Spleen (tissue), 13 donors: ENCODE measurements at places on chromosomes 2 and 18. TPM values are rescaled to one million over a fixed set of nuclear protein-coding genes. Genes with fewer than 3 reads are reported as not detected.

TUBA4A gene
- total RNA-seq: 66.3 TPM

GRCh38 chr18:25420077-25420825, 68.3 kb upstream of the ZNF521 start:
- DNase-seq: no peak
- no peaks in the 10 kb centered on the region for H3K27me3 ChIP-seq
- H3K27ac ChIP-seq: no peak overlapping the region
- H3K36me3 ChIP-seq: no peaks in the 10 kb centered on the region
- H3K4me3 ChIP-seq: no peak overlapping the region

DNA sequence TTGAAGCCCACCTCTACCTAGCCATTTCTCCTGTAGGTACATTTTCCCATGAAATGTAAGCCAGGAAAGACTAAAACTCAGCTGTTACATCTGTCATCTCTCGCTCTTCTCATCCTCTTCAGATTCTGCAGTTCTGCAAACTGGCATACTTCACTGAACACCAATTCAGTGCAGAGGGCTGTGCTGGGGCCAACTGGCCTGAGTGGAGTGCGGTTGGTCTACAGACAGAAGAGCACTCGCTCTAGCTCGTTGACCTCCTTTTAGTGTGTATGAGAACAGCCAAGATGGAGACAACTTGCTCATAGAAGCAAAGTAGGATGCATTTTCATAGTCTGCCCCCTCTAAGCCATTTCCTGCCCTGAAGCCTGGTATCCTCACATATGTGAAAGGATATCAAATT, 862.6 kb downstream of the BCL11A start:
- no peaks in the 10 kb centered on the region for H3K27me3 ChIP-seq
- H3K36me3 ChIP-seq: no peaks in the 10 kb centered on the region
- H3K27ac ChIP-seq: no peak overlapping the region
- H3K4me3 ChIP-seq: no peak overlapping the region
- no peaks in the 10 kb centered on the region for H3K4me1 ChIP-seq
- no peak for DNase-seq

CCDC102B gene
- total RNA-seq: 10.6 TPM

FBLN7 gene
- 14.0 TPM for total RNA-seq

GRCh38 chr18:29153091-29153490, 976.2 kb upstream of the CDH2 start:
- no peak for DNase-seq
- no peak overlapping the region for H3K27ac ChIP-seq
- H3K27me3 ChIP-seq: no peaks in the 10 kb centered on the region
- no peak overlapping the region for H3K4me3 ChIP-seq
- no peaks in the 10 kb centered on the region for H3K36me3 ChIP-seq

TCF23 gene
- 3.2 TPM for total RNA-seq

- H3K4me1 ChIP-seq: no peaks in the 10 kb centered on the region
- no peaks in the 10 kb centered on the region for H3K27me3 ChIP-seq
- H3K4me3 ChIP-seq: no peak overlapping the region
- no peaks in the 10 kb centered on the region for H3K36me3 ChIP-seq
- H3K27ac ChIP-seq: no peak overlapping the region
- DNase-seq: no peak
These were observed 14.9 kb downstream of the RBKS start for GRCh38 chr2:27875089-27875881.

GRCh38 chr18:62239475-62239874, 52.4 kb downstream of the RELCH start:
- H3K27ac ChIP-seq: no peak overlapping the region
- H3K4me1 ChIP-seq: no peaks in the 10 kb centered on the region
- no peak overlapping the region for H3K4me3 ChIP-seq
- peaks cover 71% of the 10 kb centered on the region for H3K36me3 ChIP-seq
- no peaks in the 10 kb centered on the region for H3K27me3 ChIP-seq
- DNase-seq: no peak

NAT8 gene
- not detected for total RNA-seq

MAL gene
- total RNA-seq: 10.3 TPM

GRCh38 chr2:29517413-29517812, 402.2 kb downstream of the CLIP4 start:
- H3K36me3 ChIP-seq: no peaks in the 10 kb centered on the region
- H3K4me1 ChIP-seq: no peaks in the 10 kb centered on the region

GRCh38 chr2:232545511-232546375, 4.6 kb downstream of the TIGD1 start:
- no peaks in the 10 kb centered on the region for H3K27me3 ChIP-seq
- peaks cover 4% of the 10 kb centered on the region for H3K4me1 ChIP-seq
- no peak overlapping the region for H3K27ac ChIP-seq
- H3K4me3 ChIP-seq: no peak overlapping the region

DNA sequence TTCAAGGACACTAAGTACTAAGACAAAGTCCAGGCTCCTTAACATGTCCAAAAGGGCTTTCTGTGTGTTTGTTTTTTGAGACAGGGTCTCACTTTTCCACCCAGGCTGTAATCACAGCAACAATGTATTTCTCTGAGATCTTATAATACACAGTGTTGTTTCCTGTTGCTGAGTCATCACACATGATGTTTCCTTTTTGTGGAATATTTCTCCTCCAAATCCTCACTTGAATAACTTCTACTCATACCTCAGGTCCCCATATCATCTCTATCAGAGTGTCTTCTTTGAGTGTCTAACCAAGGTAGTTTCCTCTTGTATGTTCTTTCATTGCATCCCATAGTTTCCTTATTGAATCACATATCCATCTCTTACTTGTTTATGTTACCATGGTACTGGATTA, 632.0 kb upstream of the PIK3C3 start:
- H3K4me1 ChIP-seq: no peaks in the 10 kb centered on the region
- H3K27me3 ChIP-seq: no peaks in the 10 kb centered on the region
- no peaks in the 10 kb centered on the region for H3K36me3 ChIP-seq
- no peak overlapping the region for H3K27ac ChIP-seq

DNA sequence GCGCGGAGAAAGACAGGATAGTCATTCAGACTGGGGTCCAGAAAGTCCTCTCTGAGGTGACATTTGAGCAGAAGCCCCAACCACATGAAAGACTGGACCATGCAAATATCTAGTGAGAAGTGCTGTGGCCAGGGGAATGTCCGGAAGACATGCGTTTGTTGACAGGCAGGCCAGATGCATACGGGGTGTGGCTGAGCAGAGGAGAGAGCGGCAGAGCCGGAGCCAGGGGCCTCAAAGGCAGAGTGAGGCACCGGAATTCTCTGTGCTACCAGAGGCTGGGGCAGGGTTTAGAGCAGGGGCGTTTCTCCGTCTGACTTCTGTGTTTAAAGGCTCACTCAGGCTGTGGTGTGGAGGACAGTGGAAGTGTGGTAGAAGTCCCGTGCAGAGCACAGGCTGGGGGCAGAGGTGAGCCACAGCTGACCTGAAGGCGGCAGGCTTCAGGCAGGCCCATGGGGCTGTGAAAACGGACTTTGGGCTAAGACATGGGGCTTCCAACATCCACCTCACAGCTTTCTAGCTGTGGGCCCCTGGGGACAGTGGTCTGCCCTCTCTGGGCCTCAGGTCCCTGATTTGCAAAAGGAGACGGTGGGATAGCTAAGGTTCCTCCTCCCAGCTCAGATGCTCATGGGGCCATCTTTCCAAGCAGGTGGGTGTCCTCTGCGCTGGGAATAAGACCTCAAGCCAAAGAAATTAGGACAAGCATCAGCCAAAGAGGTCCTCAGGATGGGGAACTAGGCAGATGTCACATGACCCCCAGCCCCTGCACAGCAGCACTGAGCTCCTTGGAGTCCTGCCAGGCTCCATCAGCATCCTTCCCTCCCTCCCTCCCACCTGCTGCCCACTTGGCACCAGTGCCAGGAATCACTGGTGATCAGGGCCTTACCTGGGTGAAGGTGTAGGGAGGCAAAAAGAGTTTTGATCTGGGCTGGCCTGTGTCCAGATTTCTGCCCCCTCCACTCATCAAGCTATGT, 11.2 kb downstream of the RUFY4 start:
- H3K27ac ChIP-seq: no peak overlapping the region
- H3K4me3 ChIP-seq: no peak overlapping the region
- H3K4me1 ChIP-seq: no peaks in the 10 kb centered on the region
- H3K36me3 ChIP-seq: no peaks in the 10 kb centered on the region

BAZ2B gene
- total RNA-seq: 158 TPM

LYG2 gene
- not detected for total RNA-seq

- H3K4me1 ChIP-seq: no peaks in the 10 kb centered on the region
- no peak overlapping the region for H3K27ac ChIP-seq
- H3K27me3 ChIP-seq: no peaks in the 10 kb centered on the region
- no peaks in the 10 kb centered on the region for H3K36me3 ChIP-seq
These were observed 8.8 kb downstream of the BUB1 start for GRCh38 chr2:110669079-110669478.

IL18R1 gene
- 15.7 TPM for total RNA-seq

GRCh38 chr2:147923846-147924245, 79.0 kb downstream of the ACVR2A start:
- no peaks in the 10 kb centered on the region for H3K27me3 ChIP-seq
- no peaks in the 10 kb centered on the region for H3K36me3 ChIP-seq
- no peak for DNase-seq
- no peak overlapping the region for H3K4me3 ChIP-seq
- H3K4me1 ChIP-seq: no peaks in the 10 kb centered on the region

DNA sequence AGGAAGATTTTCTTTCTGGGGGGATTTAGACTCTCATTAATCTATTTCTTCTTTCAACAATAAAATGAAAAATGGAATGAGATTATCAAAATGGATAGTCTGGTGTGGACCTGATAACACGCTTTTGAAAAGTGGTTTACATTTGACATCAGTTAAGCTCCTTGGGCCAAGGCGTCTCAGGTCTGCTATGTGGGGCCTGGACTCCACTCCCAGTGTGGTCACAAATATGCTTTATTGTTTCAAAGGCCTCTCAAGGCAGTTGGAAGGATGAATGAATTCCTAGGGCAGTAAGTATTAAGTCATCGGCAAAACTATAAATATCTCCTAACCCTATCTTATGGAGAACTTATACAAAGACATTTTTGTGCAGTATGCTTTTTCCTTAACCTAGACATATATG, 74.5 kb downstream of the ETAA1 start:
- no peaks in the 10 kb centered on the region for H3K4me1 ChIP-seq
- DNase-seq: no peak
- no peak overlapping the region for H3K27ac ChIP-seq
- no peaks in the 10 kb centered on the region for H3K27me3 ChIP-seq

EFEMP1 gene
- total RNA-seq: 79.8 TPM

- peak; percentile 89 for DNase-seq
- no peak overlapping the region for H3K4me3 ChIP-seq
- peaks cover 60% of the 10 kb centered on the region for H3K4me1 ChIP-seq
- H3K27ac ChIP-seq: peak overlapping the region; percentile 85
- H3K27me3 ChIP-seq: no peaks in the 10 kb centered on the region
These were observed 42.7 kb upstream of the ZFP36L2 start for GRCh38 chr2:43269074-43269572.

MSH2 gene
- total RNA-seq: 19.4 TPM

ALPP gene
- total RNA-seq: not detected

- H3K4me3 ChIP-seq: no peak overlapping the region
- peaks cover 66% of the 10 kb centered on the region for H3K4me1 ChIP-seq
- H3K27me3 ChIP-seq: no peaks in the 10 kb centered on the region
- H3K36me3 ChIP-seq: no peaks in the 10 kb centered on the region
These were observed 45.1 kb downstream of the TET3 start for GRCh38 chr2:74029714-74030397.

DNA sequence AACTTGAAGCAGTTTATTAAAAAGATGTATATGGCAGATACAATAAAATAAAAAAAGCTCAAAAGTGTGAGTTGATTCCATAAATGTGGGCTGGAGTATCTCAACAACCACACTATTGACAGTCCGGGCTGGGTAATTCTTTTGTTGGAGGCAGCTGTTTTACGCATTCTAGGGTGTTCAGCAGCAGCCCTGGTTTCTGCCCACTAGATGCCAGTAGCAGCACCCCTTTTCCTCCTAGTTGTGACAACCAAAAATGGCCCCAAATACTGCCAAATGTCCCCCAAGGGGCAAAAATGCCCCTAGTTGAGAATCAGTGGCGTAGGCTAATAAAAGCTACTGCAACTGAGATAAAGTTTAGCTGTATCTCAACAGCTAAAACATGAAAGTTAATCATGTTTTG, 44.8 kb downstream of the CHMP3 start:
- no peaks in the 10 kb centered on the region for H3K27me3 ChIP-seq
- no peaks in the 10 kb centered on the region for H3K4me1 ChIP-seq
- H3K36me3 ChIP-seq: no peaks in the 10 kb centered on the region
- no peak overlapping the region for H3K27ac ChIP-seq
- no peak overlapping the region for H3K4me3 ChIP-seq

DNA sequence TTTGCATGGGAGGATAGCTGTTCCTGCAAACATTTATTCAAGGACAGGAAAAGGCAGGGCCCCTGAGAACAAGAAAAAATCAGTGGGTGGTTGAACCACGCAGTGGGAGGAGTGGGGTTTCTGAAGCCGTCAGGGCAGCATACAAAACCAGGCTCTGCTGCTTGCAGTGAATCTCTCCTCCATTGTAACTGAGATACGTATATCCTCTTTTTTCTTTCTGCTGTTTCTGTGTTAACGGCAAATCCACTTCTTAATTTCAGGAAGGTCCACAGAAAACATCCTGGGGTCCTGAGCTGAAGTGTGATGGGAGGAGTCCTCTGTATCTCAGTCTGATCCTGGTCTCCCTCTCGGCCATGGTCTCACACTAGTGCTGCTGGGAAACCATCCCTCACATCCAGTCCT, 27.2 kb upstream of the KCNF1 start:
- H3K27ac ChIP-seq: no peak overlapping the region
- H3K36me3 ChIP-seq: no peaks in the 10 kb centered on the region
- H3K4me3 ChIP-seq: no peak overlapping the region
- H3K27me3 ChIP-seq: no peaks in the 10 kb centered on the region
- H3K4me1 ChIP-seq: no peaks in the 10 kb centered on the region
- no peak for DNase-seq
